ENCODE measurements at places on chromosomes 4 and X.

DNA sequence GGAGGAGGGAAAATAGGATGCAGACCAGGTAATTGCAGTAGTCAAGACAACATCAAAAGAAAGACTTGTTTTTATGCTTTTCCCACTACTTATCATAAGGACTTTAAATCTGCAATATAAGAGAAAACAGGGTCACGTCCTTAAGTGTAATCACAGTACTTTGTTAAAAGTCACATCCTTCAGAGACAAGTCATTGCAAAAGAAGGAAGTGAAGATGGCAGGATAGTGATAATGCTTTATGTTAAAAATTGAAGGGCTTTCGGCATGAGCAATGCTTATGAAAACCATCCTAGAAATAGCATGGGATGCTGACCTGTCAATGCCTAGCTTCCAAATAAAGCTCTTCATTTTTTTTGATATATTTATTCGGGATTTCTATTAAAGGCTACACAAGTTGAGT lies 110.2 kb upstream of the TENM3 start:
- no peak for DNase-seq

GRCh38 chr4:186920483-186920882 lies 196.8 kb upstream of the FAT1 start:
- DNase-seq: no peak

DNA sequence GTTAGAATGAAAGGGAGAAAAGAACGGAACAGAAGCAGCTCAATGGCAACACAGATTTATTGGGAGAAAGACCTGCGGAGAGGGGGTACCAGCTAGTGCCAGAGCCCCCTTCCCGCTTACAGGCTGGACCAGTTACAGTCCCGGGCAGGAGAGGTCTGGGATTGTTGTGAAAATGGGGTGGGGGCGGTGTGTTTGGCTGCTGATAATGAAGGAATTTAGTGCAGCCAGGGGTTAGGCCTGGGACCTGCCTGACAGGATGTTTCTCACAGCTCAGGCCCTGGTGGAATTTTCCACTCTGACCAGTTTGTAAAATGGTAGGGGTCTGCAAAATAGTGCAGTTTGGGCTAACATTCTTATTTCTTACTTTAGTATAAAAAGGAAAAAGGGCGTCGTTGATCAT lies 75.4 kb upstream of the SPIN4 start:
- no peak for DNase-seq

- DNase-seq: no peak
Measured at GRCh38 chrX:85109235-85109634, 105.6 kb downstream of the APOOL start.

GRCh38 chrX:1224954-1225353 lies 12.5 kb upstream of the CRLF2 start:
- no peak for DNase-seq

- DNase-seq: no peak
Measured at GRCh38 chr4:147498031-147498660, 17.2 kb downstream of the EDNRA start.

DNA sequence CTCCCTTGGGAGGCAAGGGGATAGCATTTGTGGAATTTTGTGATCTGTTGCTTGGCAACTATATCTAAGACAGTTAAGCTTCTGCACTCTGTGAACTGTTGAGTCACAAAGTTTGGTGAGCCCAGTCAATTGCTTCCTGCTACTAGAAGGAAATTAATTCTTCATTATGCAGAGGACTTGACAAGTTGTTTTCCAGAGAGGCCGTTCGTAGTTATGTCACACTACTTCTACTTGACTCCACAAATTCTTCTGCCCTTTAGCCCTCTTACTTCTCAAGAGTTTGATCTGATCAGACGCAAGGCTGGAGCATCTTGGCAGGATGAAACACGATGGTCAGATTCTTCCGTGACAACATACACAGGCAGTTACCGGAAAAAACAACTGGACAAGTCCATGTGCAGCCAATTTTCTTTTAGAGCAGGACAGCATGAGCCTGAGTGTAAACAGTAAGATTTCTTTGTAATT lies at the start of gene C4orf51:
C4orf51 (plus strand) TSS at position 156 of the 465 bp plus-strand sequence; CDS start at position 214, 58 bp downstream.
- DNase-seq: no peak

DNA sequence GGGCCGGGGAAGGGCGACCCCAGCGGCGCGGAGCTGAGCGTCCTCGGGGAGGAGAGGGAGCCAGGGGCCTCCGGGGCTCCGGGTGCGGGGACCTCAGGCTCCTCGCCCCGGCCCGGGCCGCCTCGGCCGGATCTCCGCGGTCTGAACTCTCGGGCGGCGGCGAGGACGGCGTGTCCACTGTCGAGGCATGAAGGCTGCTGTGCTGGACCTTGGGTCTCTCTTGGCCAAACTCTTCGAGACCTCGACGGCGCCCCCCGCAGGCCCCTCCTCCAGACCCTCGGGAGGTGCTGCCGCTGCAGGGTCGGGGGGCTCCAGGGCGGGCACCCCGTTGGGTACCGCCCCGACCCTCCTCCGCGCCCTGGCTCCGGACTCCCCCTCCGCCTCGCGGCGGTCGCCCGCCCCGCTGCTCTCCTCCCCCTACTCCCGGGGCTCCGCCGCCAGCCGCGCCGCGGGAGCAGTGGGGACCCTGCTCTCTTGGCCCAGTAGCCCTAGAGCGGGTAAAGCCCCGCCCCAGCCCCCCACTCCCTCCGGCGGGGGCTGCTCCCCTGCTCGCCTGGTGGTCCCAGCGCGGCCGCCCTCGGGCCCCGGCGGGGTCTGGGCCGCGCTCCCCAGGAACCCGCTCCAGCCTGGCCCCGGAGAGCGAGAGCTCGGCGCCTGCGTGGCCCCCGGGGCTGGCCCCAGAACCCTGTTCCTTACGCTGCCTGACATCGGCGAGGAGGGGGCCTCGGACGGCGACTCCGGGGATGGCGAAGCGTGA lies 564 bp downstream of the FAM149A start:
- DNase-seq: no peak

- no peak for DNase-seq
Measured at GRCh38 chr4:24141836-24142235, 252.0 kb upstream of the PPARGC1A start.

- no peak for DNase-seq
Measured at GRCh38 chrX:147376601-147377422, 534.9 kb upstream of the FMR1 start.

DNA sequence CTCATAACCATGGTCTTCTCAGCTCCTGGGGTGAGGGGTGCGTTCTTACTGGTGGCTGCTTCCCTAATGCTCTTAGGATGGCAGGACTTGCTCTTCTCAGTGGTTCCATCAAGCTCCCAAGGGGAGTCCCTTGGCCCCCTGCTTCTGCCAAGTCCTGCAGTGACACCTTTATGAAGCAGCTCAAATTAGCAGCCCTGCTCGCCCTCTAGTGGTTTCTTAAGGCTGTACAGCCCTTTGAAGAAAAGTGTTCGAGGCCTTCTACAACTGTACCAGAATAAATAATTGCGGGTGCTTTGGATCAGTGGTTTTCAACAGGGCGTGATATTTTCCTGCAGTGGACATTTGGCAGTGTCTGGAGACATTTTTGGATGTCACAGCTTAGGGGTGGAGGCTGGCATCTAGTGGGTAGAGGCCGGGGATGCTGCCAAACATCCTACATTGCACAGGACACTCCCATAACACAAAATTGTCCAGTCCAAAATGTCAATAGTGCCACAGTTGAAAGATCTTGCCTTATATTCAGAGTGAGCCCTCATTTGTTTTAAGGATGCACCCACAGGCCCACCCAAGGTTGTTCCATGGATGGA lies 204.7 kb upstream of the S100G start:
- DNase-seq: peak; percentile 10
